Kidney (tissue), 22 donors: ENCODE measurements at places on chromosomes 16 and 17.
A peak's percentile ranks its signal among the peaks of the same experiment; 100 is the strongest.

GRCh38 chr17:80270104-80270503, 9.5 kb downstream of the RNF213 start:
- DNase-seq: no peak

GRCh38 chr17:64074704-64075426, 54.4 kb upstream of the ICAM2 start:
- DNase-seq: peak; percentile 80

GRCh38 chr16:85566561-85567100, 46.5 kb upstream of the GSE1 start:
- peak; percentile 83 for DNase-seq

- DNase-seq: no peak
These were observed 6.7 kb downstream of the ARL16 start for GRCh38 chr17:81676906-81677305.

DNA sequence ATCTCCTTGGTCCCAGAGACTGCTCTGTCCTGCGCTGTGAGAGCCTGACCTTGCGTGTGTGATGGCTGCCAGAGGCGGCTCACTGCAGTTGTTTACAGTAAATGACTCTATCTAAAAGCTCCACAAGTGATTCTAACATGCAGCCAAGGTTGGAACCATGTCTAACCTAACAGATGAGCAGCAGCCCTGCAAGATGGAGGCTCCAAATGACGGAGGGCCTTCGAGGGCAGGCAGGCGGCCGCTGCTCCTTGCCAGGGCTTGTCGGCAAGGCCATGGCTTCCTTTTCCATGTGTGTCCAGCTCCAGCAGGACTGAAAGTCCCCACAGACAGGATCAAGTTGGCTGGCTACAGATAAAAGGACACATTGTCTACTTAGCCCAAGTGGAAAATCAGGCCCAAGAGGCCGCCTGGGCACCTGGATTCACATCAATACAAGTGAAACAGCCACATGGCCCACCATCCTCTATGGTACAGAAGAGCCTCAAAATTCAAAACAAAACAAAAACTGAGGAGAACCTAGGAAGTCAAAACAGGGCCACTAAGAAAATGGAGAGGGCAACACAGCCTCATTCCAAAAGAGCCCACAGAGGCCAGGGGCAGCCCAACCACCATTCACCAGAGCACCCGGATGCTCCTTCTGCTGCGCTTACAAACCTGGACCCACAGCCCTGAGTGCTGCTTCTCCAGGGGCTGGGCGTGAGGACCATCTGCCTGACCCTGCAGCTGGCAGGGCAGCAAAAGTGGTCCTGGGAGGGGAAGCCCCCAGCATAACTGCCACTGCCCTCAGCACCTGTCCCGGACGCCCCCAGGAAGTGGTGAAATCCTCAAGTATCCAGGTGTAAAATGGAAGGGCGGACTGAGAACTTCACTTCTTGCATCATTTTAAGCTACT, 65.0 kb downstream of the AMFR start:
- DNase-seq: no peak

GRCh38 chr17:76997981-76998531, 129.9 kb downstream of the MGAT5B start:
- no peak for DNase-seq

GRCh38 chr17:45437465-45438283, 5.0 kb upstream of the ARHGAP27 start:
- peak; percentile 48 for DNase-seq

DNA sequence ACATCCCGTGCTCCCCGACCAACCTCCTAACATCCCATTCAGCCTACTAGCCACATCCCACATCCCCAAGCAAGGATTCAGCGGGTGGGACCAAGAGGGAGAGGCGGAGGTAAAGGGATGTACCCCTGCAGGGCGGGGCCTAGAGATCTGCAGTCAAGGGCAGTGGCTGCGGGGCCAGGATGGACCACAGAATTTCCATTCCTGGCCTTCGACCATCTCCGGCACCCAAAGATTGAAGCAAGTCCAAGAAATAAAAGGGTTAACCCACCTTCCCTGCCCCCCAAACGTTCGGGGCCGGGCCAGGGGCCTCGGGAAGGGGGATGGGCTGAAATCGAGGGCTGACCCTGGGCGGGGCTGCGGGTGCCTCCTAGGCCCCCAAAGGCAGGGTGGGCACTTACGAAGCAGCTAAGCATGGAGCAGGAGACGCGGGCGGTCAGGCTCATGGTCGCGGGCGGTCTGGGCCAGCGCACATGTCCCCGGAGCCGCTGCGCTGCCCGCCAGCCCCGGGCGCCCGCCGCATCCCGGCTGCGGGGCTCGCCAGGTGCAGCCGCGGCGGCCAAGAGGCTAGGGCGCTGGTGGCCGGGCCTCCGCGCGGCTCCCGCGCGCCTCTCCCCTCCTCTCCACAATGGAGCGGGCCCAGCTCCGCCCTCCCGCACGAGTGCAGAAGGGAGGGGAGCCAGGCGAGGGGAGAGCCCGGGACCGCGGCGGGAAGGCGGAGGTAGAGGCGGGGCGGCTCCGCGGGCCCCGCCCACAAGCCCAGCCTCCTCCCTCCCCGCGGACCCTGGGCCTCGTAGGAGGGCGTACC, at the start of gene MTMR4:
Gene MTMR4 (minus strand): TSS at position 674 of the 805 bp plus-strand sequence. CDS start 231 bp downstream, at position 443.
- peak; percentile 87 for DNase-seq

DNA sequence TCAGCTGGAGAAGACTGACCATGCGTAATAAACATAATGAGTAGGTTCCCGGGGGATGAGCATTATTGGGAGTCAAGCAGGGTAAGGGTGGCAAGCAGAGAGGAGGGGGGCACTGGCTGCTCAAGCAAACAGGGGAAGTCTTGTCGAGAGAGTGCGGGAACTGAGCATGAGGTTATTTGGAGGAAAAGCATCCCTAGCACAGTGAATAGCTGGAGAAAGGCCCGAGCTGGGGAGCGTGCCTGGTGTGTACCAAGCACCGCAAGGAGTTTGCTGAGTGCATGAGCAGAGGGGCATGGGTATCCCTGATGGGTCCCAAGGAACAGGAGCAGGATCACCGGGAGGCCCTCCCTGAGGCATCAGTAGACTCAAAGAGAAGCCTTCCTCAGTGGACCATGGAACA, 17.2 kb downstream of the CYTH1 start:
- DNase-seq: no peak

DNA sequence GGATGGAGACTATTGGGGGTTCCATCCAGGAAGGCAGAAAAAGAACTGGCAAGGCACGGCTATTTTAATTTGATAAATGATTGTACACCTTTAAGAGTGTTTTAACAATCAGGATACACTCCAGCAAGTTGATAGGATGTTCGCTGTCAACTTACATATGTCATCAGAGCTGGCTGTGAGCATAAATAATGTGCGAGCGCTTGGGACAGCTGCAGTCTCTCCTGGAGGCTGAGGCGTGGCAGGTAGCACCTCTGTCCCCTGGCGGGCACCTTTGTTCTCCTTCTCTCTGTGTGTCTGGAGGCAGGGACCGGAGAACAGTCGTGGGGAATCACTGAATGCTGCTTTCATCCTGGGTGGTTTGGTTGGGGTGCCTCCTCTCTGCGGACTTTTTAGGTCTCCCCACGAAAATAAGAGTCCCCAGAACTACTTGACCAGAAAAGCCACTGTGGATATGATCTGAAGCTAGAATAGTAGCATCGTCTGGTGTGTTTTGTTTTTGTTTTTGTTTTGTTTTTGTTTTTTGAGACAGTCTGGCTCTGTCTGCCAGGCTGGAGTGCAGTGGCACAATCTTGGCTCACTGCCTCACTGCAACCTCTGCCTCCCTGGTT, 9.4 kb downstream of the BAHCC1 start:
- peak; percentile 60 for DNase-seq

DNA sequence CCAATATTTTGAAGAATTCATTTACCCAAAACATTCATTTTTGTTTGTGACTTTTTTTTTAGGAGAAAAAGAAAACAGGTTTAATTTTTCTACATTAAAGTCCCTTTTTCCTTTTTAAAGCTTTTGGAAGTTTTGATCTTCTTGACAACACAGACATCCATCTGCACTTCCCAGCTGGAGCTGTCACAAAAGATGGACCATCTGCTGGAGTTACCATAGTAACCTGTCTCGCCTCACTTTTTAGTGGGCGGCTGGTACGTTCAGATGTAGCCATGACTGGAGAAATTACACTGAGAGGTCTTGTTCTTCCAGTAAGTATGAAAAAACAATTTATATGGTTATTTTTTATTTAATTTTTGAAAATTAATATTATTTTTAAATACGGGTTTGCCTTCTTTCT, 37.2 kb downstream of the SIAH1 start:
- no peak for DNase-seq

DNA sequence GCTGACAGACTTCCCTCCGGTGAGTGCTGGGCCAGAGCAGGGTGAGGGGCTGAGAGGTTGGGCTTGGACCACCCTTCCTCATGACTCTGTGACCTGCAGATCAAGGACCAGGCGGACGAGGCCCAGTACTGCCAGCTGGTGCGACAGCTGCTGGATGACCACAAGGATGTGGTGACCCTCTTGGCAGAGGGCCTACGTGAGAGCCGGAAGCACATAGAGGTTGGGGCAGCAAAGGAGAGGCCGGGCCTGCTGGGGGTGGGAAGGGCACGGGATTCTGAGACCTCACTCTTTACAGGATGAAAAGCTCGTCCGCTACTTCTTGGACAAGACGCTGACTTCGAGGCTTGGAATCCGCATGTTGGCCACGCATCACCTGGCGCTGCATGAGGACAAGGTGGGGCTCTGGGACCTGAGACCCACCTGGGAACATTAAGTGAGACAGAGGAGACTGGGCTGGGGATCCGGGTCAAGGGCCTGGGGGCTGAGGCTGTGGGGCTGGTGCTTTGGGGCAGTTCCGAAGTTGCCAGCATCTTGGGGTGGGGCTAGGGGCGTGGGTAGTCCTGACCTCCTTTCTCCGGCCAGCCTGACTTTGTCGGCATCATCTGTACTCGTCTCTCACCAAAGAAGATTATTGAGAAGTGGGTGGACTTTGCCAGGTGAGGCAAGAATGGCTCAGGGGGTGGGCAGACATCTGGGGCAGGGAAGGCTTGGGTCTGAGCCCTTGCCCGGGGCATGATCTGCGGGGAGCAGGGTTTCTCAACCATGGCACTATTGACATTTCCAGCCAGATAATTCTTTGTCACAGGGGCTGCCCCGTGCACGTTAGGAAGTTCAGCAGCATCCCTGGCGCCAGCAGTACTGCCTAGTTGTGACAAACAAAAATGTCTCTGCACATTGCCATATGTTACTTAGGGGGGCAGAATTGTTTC, 2.2 kb downstream of the BCKDK start:
- DNase-seq: no peak

GRCh38 chr16:30122604-30123160, 338 bp downstream of the MAPK3 start:
- peak; percentile 64 for DNase-seq

DNA sequence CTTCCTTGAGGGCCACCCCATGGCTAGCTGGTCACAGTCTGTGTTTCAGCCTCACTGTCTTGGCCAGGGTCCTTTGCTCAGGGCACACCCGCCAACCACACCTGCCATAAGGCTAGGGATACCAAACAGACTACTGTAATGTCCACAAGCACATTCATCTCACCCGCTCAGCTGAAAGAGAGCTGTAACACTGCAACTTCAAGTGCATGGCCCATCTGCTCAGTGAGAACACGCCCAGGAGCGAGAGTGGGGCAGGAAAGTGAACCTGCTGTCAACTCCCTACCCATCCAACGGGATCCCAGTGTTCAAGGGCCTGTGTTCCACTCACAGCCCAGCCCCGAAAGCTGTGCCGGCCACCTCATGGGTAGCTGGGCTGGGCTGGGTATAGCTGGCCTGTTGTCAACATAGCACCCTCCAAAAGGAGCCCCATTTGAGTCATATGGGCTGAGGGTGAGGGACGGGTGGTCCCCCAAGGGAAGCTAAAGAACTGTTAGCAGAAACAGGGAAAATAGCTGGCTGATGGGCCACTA, 55.7 kb downstream of the SCNN1B start:
- DNase-seq: no peak

DNA sequence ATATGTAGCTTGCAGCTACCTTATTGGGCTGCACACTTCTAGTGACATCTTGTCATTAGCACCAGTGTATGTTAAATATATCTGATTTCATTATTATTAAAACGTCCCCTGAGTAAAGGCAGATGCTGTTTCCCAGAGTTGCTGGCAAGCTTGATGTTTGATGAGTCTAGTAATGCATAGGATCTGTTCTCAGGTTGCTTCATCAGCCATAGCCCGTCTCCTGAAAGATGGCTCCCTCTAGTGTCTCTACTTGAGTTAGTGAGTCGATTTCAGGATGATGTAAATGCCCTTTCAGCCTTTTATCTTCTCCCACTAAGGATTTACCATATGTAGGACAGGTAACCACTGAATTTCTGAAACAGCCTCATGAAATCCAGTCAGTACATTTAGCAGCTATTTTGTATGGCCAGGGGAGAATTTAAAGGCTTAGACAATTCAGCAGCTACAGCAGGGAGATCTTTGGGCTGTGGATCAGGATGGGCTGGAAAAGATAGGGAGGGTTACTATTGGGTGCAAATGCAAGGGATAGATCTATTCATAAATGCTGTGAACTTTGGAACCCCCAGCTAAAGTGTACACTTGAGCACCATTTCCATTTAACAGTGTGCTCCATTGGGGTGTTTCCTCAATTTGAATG, 376.3 kb downstream of the CNTNAP4 start:
- DNase-seq: peak; percentile 44

DNA sequence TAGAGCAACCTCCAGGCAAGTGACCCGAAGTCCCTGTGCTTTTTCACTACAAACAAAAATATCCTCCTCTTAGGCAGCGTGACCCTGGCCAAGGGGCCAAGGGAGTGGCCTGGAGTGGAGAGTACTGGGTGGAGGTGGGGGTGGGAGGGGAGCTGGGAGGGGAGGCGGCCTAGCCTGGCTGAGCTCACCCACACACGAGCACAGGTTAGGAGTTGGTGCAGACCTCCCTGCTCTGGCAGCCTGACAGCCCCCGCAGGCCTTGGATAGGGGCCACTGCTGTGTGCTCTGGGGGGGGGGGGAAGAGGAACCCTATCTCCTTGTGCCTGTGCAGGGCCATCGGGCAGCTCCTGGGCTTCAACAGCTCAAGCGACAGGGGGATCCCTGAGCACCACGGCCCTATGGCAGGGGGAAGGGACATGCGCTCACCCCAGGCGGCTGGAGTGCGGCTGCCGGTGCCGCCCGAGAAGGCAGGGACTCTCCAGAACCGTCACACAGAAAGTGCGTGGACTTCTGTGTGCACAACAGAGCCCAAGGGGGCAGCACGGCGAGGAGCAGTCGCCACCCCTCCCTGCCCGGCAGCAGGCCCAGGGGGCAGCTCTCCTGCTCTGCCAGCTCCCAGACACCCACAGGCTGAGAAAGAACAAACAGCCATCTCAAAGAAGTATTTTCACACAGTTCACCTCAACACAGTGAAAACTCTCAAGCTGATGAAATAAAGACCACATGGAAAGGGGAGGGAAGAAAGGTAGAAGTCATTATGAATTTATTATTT, 13.3 kb downstream of the SLC16A3 start:
- no peak for DNase-seq
